ENCODE measurements at places on chromosomes 3 and 15. TPM values are rescaled to one million over a fixed set of nuclear protein-coding genes. Genes with fewer than 3 reads are reported as not detected.

GRCh38 chr3:65914740-65915367 lies 123.9 kb downstream of the MAGI1 start:
- DNase-seq = no peak

DNA sequence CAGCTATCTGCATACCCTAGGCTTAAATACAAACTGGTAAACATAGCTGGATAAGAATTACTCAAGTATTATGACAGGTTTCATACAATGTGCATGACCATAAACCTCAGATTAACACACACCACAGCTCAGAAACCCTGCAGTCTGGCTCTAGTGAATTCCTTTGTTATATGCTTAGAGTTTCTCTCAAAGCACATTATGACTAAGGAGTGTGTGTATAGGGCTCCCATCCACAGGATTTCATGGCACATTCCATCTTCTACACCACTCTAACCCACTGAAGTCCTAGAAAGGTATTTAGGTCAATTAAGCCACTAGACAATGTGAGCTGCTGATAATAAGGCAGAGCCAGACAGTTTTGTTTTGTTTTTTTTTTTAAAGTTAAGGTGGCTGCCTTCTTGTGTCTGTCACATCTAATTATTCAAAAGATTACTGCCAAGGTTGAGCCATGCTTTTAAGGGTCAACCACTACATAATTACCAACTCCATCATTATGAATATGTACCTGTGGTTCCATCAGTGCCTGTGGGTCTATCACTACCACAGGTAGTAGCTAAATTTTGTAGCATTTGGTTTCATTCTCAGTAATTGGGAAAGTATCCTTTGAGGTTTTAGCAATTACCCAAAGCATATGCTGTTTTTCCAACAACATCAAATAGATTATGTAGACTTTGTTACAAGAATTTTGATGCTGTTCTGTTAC lies 107.0 kb downstream of the ALCAM start:
- DNase-seq = peak; percentile 40

GRCh38 chr3:98449606-98450193 lies 13.3 kb upstream of the OR5K1 start:
- DNase-seq = no peak

DNA sequence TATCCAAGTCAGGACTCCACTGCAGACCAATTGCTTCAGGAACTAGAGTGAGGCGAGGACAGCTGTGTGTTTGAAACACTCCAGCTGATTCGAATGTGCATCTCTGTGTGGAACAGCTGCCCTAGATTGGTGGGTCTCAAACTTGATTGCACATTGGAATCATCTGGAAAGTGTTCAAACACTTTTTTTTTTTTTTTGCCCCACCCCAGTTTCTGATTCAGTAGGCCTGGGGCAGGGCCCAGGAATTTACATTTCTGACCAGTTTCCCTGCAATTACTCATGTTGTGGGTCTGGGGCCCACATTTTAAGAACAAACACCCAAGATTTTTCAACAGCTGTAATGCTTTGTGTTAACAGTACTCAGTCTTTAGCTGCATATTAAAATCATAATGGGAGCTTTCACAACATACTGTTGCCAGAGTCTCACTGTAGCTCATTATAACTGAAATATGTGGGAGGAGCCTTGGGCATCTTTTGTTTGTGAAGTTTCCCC lies 156.6 kb downstream of the NR1D2 start:
- DNase-seq = no peak

- no peak for DNase-seq
Measured at GRCh38 chr15:57692709-57693108, 13.8 kb upstream of the POLR2M start.

GRCh38 chr3:46607603-46608028 lies 4.7 kb upstream of the FAM240A start:
- no peak for DNase-seq

- DNase-seq = peak; percentile 44
Measured at GRCh38 chr15:36365963-36366362, 213.5 kb upstream of the CDIN1 start.

DNA sequence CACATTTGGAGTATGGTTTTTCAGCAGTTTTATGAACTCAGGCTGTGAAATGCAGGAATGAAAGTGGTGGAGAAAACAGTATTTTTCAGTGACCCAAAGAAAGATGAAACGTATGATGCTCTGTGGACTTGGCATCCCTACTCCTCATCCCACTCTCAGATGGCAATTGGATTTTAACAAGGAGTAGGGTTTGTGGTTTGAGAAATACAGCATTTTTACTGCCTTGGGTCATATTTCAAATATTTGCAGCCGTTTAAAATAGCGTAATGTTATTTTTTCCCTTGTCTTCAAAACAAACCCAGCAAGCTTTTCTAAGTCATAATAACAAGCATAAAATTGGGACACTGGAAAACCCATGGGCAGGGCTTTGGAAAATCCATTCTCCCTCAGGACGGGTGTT lies 117.2 kb upstream of the LRIG1 start:
- no peak for DNase-seq

GRCh38 chr15:78207641-78208340 lies 26.6 kb downstream of the ACSBG1 start:
- no peak for DNase-seq

DNA sequence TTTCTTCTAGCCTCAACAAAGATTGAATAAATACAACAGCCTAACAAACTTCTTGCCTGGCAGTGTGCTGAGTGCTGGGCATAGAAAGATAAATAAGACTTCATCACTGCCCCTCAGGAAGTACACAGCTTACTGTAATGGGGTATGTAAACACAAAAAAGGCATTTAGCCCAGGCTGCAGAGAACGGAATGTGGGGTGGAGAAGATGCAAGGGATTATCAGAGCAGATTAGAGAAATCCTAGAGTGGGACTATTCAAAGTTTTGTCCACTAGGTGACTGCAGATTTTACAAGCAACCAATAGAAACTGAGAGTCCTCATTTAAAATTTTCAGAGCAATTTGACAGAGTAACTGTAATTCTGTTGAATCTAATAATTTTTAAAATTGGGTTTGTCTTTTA lies 35.4 kb upstream of the TSC22D2 start:
- DNase-seq = no peak

DNA sequence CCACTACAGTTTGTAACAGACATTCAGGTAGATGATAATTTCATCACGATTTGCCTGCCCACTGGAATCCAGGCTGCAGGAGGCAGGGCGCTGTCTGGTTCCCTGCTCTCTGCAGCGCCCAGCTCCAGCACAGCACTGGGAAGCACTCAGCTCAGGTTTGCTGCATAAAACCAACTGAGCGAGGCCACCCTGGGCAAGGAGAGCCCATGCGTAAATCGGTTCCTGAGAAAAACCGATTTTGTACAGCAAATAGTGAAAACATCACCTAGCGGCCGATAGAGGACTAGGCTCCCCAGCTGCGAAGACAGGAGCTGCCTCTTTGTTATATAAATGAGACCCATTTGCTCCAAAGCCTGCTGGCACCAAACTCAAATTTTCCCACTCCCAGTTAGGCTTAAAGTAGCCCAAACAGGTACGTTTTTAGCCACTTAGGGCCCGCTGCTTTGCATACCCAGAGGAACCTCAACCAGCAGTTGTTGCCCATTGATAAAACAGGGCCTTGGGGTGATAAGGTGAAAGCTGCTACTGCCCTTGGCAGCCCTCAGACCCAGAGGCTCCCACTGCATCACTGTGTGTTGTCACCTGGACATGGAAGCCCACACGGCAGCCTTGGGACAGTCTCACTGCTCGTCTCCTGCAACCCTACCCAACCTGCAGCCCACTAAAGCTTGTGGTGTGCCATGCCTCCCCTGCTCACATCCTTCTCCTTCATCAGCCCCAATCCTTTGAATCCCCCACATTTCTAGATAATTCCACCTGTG lies 47.5 kb downstream of the ALDH1L1 start:
- peak; percentile 23 for DNase-seq

DNA sequence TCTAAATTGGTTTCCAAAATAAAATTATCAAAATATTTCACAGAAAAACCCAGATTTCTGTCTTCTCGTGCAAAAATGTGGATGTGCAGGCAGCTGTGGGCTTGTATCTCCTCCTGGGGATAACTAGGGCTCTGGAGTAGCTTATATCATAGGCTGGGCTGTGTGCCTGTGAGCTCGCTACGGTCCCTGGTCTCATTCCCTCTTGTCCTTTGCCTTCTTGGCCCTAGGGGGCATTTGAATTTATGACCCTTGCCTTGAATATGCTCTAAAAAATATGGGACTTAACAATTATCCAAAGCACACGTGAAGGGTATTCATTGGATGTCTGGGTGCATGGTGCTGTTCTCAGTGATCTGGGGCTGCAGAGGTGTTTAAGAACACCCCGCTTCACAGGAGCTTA lies 132.6 kb downstream of the PDZRN3 start:
- DNase-seq = no peak

- no peak for DNase-seq
Measured at GRCh38 chr3:113896930-113897329, 50.9 kb upstream of the ZDHHC23 start.

- DNase-seq = peak; percentile 12
Measured at GRCh38 chr3:183545708-183546107, 9.8 kb downstream of the KLHL6 start.

- no peak for DNase-seq
Measured at GRCh38 chr3:73215901-73216300, 154.4 kb downstream of the EBLN2 start.

- peak; percentile 95 for DNase-seq
Measured at GRCh38 chr3:123653221-123653682, 68.4 kb upstream of the HACD2 start.

- no peak for DNase-seq
Measured at GRCh38 chr3:187929112-187929816, 184.0 kb upstream of the BCL6 start.

GRCh38 chr3:160588023-160588422 lies 22.7 kb upstream of the KPNA4 start:
- no peak for DNase-seq

- DNase-seq = no peak
Measured at GRCh38 chr3:194714564-194714963, 28.9 kb downstream of the FAM43A start.

DNA sequence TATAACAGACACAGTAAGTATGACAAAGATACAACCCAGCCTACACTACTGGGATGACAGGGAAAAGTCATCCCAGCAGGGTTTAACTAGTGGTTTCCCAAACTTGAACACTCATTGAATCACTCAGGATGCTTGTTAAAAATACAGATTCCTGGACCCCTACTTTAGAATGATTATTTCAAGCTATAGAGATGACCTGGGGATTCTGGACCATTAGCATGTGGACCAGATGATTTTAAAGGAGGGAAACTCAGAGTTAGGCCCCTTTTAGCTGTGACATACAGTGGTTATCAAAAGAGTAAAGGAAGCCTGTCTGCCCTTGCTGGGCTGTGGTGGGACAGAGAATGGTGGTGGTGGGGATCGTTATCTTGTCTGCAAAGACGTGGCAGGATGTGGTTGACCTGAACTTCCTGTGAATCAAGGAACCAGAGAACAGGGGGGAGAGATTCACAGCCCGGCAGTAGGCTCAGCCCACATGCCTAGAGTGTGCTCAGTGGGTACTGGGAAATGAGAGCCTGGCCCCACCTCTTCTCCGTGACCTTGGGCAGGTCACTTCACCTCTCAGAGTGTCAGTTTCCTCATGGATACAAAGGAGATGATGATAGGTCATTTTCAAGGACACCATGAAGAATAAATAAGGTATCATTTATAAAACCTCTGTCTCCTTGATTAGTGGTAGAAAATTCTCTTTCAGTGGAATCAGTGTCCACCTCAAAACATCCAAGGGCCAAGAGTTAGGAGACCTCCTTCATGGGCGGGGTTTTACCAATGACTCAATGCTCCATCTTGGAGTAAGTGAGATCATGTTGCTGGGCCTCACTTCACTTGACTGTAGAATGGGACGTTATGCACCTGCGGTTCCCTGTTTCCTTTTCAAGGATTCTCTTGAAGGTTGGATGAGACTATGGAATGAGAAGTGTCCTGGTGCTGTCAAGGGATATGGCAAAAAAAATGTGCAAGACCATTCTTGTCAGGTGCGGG lies 306.5 kb downstream of the RPLP1 start:
- peak; percentile 84 for DNase-seq

DNA sequence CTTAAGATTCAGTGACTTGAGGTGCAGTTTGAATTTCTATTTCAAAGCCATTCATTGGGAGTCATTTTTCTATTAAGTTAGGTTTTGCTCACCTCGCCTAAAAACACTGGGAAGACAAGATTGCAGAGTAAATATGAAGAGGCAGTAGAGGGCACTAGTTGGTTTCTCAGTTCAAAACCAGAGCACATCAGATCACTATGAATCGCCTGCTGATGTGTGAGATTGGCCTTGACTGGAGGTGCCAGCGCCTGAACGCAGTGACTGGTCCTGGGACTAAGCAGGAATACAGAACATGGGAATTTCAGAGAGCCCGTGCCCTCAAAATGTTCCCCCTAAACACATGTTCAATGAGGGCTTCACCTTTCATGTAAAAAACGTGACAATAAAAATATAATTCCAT lies 229.0 kb downstream of the ITPR1 start:
- DNase-seq = peak; percentile 42

DNA sequence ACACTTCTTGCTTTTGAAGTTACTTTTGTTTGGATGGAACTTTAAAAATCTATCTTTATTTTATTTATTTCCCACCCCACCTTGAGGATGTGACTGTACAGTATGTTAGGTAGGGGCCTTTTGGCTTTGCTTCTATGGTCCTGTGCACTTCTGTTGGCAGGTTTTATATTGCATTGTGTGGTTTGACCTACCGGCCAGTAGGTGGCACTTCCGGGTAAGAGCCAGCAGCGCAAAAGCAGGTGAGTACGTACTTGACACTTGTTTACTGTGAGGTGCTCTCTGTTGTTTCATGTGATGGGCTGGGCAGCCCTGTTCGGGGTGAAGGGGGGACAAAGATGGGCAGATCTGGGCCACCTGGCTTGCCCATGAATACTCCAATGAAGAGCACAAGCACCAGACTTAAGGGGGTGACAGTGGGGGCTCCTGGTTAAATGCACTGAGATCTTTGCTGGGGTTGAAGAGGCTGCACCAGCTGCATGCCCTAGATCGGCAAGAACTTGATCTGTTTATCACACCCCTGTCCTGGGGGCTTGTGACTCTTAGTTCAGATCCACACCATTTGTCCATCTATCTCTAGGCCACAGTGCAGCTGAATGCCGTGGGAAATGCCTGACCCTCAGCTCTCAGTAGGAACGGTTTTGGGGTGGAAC lies 131.6 kb downstream of the NLGN1 start:
- DNase-seq = peak; percentile 40

GRCh38 chr3:70038693-70039092 lies 39.2 kb downstream of the SAMMSON start:
- no peak for DNase-seq

The NME9 gene
- total RNA-seq = 5.1 TPM

The RASGRF1 gene
- not detected for total RNA-seq

The CISH gene
- 6.9 TPM for total RNA-seq

The CCR8 gene
- total RNA-seq = not detected

The TRH gene
- 111 TPM for total RNA-seq

The LMCD1 gene
- 27.7 TPM for total RNA-seq

The MYZAP gene
- total RNA-seq = 143 TPM

The GOLGA8M gene
- total RNA-seq = 0.36 TPM

The PCSK6 gene
- 6.6 TPM for total RNA-seq

The C3orf70 gene
- total RNA-seq = 0.42 TPM

The IQCH gene
- total RNA-seq = 8.0 TPM

The ZNF80 gene
- not detected for total RNA-seq

The SV2B gene
- not detected for total RNA-seq

The CYP11A1 gene
- 5.4 TPM for total RNA-seq

The LRIG1 gene
- total RNA-seq = 51.1 TPM
